SHP77 (cell line): ENCODE measurements at places on chromosomes 11 and 22.

DNA sequence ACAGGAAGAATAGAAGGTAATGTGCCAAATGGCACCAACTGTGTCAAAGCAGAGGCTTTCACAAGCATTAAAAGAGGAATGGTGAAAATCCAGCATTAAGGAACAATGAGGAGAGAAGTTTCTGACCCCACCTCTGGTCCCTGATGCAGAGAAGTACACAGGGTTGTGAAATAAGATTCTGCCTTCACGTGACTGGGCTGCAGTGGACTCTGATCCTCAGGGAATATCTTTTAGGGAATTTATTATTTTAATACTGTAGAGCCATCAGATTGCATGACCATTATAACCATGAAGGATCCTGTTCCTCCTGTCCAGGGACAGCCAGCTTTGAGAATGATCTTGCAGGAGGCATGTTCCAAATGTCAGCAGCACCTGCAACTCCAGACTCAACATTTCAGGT lies 74.4 kb upstream of the FAR1 start:
- DNase-seq, result no peak

- DNase-seq, result no peak
Observed at GRCh38 chr11:86954269-86955110, 705 bp downstream of the FZD4 start.

GRCh38 chr22:46763051-46763705 lies 728 bp downstream of the TBC1D22A start:
- DNase-seq, result no peak

- no peak for DNase-seq
Observed at GRCh38 chr11:132539590-132540368, 992.5 kb downstream of the OPCML start.

DNA sequence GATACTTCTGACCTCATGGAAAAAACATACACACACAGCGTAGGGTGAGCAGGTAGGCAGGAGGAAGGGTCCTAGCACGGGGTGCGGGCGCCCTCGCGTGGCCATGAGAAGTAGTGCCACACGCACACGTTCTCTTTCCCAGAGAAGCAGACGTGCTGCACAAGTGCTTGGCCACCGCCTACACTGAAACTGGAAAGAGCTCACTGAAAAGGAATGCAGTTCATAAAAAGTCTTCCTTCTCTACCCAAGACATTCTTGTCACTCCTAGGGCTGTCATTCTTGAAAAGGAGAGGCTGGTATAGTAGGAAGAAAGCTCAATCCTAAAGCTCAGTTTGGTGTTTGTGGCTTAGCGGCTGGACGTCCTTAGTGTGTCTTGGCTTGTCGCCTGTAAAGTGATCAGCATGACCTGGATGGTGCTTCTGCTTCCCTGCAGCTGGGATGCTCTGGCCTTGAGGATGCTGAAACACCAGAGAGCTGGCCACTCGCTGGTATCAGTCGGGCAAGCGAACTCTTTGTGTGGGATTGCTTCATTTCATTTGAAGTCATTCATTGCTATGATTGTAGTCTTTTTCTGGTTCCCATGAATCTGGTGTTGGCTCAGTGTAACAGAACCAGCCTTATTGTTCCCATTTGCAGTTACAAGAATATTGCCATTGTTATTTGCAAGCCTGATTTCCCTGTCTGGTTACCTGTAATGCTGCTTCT lies 303.8 kb downstream of the NTM start:
- DNase-seq, result peak; percentile 3

GRCh38 chr11:57085611-57086010 lies 96.1 kb upstream of the LRRC55 start:
- DNase-seq, result no peak

- DNase-seq, result peak; percentile 49
Observed at GRCh38 chr11:113906038-113906437, 1.4 kb downstream of the HTR3B start.
